Neuronal stem cell (in vitro differentiated cells): ENCODE measurements at places on chromosomes 6 and 20.

GRCh38 chr20:2248837-2249236 is 47.0 kb upstream of the TGM3 start:
- DNase-seq = no peak

DNA sequence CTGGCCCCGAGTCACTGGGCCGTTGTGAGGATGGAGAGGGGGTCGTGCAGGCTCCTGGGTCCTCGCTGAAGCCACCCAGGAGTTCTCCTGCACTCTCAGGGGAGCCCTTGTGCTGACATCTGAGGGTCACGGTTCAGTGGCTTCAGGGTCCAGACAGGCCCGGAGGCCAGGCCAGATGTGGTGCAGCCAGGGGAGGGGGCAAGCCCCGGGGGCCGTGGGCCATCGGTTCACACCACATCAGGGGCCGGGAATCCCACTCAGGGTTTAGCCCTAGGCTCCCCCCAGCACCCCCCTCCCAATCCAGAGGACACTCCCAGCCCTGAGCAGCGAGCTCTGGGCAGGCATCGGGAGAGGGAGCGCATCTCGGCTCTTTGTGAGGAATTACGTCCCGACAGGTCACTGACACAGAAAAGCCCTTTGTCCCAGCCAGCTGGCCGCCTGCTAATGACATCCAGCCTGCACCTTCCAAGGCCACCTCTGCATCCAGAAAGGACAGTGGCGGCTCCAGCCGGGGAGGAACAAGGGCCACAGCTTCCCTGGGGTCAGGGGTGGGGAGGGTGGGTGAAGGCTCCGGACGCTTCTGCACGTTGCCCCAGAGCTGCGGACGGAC is 6.4 kb upstream of the CHRNA4 start:
- DNase-seq = no peak

DNA sequence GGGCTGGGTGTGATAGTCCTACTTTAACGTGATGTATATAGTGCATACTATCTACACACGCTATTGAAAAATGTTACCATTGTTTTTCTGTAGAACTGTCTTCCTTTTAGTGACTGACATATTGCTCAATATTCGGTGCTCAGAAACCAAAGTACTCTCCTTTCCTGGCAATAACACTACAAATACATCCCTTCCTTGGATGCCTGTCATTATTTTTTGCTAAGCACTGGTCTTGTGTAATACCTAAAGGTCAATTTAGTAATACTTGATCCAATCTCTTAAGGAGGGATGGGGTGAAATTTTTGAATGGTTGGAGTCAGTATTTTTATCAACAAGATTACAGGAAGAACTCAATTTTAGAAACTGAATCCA is 23.9 kb downstream of the CNR1 start:
- no peak for DNase-seq

- DNase-seq = no peak
These were observed 7.8 kb downstream of the SCGN start for GRCh38 chr6:25659633-25660368.

GRCh38 chr6:113488812-113489685 is 368.1 kb upstream of the MARCKS start:
- no peak for DNase-seq

- peak; percentile 35 for DNase-seq
These were observed 11.5 kb downstream of the GNL1 start for GRCh38 chr6:30544666-30545272.
